GM04503 (cell line): ENCODE measurements at places on chromosomes 7 and 10.

- DNase-seq, result no peak
Measured at GRCh38 chr10:127880557-127880956, 12.2 kb downstream of the CLRN3 start.

GRCh38 chr7:35420656-35421055 lies 166.8 kb upstream of the TBX20 start:
- DNase-seq, result no peak

- no peak for DNase-seq
Measured at GRCh38 chr10:110655320-110655719, 11.2 kb downstream of the RBM20 start.

DNA sequence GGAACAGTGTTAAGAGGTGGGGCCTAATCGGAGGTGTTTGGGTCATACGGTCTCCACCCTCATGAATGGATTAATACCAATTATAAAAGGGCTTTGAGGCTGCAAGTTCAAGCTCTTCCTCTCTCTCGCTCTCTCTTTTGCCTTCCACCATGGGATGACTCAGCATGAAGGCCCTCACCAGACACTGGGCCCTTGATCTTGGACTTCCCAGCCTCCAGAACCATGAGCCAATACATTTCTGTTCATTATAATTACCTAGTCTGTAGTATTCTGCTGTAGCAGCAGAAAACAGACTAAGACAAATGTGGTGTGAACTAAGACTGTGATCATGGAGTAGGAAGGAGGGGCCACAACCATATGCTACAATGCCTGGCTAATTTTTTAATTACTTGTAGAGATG lies 7.7 kb downstream of the AIFM2 start:
- DNase-seq, result no peak

- no peak for DNase-seq
Measured at GRCh38 chr10:127182161-127182560, 14.2 kb downstream of the INSYN2A start.

GRCh38 chr10:84783386-84783785 lies 455.0 kb downstream of the CCSER2 start:
- DNase-seq, result no peak

GRCh38 chr10:87983716-87984115 lies 120.3 kb downstream of the PTEN start:
- DNase-seq, result no peak

DNA sequence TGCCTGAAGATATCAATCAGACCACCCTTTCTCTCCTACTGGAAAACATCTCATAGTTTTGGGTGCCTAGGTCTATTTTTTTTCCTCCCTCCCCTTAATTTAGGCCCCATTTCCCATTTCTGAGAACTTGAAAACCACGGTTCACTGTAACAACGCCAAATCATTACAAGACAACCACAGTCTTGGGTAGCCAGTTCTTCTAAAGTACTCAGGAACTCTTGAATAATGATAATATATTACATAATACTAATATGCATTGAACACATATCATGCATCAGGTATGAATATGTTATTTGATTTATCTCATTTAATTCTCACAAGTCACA lies 185.1 kb upstream of the ADO start:
- DNase-seq, result no peak

- DNase-seq, result no peak
Measured at GRCh38 chr10:48931188-48931587, 8.5 kb downstream of the LRRC18 start.

GRCh38 chr10:3936422-3937040 lies 151.5 kb upstream of the KLF6 start:
- no peak for DNase-seq

- DNase-seq, result no peak
Measured at GRCh38 chr7:158257001-158257400, 330.6 kb downstream of the PTPRN2 start.

GRCh38 chr7:121385800-121386179 lies 10.3 kb downstream of the FAM3C start:
- DNase-seq, result no peak
